ENCODE measurements at places on chromosomes 2 and 18.

- no peak for DNase-seq
These were observed 1.6 kb upstream of the ATP9B start for GRCh38 chr18:79067611-79068010.

- DNase-seq, result peak; percentile 17
These were observed at the start of gene MATN3 for GRCh38 chr2:20012282-20013125. Gene MATN3, minus strand, starts transcription at chr2:20012668. Its CDS starts 37 bp downstream, at chr2:20012631.

GRCh38 chr2:195732574-195732973, 75.5 kb downstream of the SLC39A10 start:
- DNase-seq, result no peak

DNA sequence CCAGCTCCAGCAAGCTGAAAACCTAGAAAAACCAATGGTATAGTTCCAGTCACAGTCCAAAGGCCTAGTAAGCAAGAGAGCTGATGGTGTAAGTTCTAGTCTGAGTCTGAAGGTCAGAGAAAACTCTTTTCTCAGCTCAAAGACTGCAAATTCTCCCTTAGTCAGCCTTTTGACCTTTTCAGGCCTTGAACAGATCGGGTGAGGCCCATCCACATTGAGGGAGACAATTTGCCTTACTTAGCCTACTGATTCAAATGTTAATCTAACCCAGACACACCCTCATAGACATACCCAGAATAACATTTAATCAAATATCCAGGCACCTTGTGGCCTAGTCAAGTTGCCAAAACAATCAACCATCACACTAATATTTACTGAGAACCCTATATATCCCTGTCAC, 110.8 kb upstream of the KCNJ3 start:
- DNase-seq, result no peak

- DNase-seq, result peak; percentile 55
These were observed 954 bp upstream of the CTDSP1 start for GRCh38 chr2:218398437-218399390.

DNA sequence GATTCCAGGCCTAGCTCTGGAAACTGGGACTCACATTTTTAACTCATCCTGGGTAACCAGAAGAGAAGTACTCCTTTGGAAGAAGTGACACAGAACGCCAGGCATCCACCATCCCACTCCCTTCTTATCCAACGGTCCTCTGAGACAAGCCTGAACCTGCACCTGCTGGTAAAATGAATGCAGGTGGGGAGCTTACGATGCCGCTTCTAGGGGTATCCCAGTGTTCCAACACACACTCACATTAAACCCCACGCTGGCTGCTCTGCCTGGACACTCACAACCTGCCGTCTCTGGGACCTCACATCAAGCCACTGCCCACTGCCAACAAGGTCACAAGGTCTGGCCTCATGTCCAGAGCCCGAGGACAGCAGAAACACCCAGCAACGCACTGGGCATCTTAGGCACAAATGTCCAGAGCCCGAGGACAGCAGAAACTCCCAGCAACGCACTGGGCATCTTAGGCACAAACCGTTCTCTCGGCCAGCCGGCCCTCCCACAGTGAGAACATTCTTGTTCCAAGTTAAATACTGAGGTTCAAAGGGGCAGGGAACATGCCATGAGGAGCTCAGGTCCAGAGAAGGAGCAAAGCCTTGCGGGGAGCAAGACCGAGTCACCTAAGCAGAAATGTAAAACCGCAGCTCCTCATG, 9.9 kb downstream of the SLC66A2 start:
- no peak for DNase-seq

- no peak for DNase-seq
These were observed 246.8 kb upstream of the AGAP1 start for GRCh38 chr2:235247001-235247400.

DNA sequence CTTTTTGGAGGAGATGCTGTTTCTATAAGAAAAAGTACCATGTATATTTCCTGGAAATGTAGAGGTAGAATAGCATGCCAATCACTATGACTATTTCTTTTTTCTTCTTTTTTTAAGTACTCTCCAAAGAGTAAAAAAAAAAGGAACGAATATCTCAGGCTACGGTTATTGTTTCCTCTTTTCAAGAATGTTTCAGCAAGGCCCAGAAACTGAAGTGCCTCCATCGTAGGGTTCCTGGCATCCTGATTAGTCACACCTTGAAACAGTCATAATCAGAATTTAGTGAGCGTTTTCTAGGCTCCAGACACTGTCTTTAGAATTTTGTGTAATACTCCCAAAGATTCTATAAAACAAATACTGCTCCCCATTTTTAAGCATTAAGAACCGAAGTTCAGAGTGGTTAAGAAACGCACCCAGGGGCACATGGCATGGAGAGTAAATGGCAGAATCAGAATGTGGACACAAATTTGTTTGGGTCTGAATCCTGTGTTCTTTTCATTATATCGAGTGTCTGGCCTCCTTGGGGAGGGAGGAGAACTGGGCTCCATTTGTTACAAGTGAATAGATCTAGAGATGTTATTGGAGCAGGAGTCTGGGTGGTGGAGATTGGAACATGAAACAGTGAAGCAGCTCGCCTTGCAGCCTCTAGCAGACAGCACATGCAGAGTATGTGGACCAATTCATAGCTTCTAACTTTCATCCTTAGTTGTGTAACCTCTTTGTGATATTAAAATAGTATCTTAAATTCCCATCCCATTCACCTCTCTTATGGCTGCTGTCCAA, 26.7 kb downstream of the ZEB2 start:
- DNase-seq, result no peak

DNA sequence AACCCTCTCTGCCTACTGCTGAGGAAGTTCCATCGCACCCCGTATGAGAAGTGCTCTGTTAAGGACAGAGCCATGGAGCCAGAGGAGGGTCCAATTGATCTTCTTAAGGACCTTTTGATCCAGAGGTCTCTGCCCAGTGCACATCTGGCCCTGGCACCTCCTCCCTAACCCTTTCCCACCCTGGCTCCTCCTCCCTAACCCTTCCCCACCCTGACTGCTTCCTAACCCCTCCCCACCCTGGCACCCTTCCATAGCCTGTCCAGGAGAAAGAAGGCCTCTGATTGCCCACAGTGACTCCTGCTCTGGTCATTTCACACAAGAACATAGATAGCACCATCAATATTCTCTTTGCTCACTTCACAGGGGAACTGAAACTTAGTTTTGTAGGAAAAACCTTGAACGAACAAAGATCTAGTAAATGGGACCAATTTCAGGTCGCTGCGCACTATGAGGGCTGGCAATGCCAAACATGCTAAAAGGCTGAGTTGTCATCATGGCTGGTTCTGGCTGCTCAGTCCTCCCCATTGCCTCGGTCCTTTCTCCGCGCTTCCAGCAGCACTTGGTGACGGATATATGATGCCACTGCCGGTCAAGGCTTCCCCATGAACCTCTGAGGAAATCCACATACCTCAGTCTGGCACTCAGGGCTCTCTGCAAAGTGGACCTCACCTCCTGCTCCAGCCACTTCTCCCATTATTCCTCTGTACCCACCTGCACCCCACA, 49.2 kb downstream of the PKDCC start:
- DNase-seq, result no peak

GRCh38 chr2:162475661-162476060, 131.7 kb downstream of the GCA start:
- no peak for DNase-seq

GRCh38 chr2:219296142-219296541, 13.1 kb downstream of the PTPRN start:
- no peak for DNase-seq

GRCh38 chr2:49153252-49153651, 1.1 kb downstream of the FSHR start:
- no peak for DNase-seq

- no peak for DNase-seq
These were observed 5.7 kb downstream of the C2orf80 start for GRCh38 chr2:208183972-208184705.

DNA sequence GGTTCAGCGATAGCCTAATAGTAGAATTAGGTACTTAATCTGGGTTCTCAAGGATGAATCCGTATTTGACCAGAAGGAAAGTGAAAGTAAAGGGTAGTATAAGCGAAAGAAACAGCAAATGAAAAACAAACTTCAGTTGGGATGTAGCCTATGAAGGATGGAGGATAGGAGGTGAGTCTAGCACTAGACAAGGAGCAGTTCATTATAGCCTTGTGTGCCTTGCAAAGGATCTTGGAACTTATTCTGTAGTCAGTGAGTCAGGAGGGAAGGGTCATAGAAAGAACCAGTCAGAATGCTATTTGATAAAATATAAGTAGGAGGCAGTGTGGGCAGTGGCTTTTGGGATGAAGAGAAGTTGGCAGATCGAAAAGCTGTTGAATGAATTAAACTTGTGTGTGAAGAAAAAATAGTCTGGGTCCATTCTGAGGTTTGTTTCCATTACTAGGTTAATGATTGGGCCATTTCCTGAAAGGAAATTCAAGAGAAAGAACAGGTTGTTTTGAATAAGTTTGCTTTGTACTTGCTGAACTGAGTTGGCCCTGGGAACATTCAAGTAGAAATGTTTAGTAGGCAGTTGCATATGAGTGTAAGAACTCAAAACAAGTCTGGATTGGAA, 48.5 kb downstream of the ANKRD12 start:
- no peak for DNase-seq

DNA sequence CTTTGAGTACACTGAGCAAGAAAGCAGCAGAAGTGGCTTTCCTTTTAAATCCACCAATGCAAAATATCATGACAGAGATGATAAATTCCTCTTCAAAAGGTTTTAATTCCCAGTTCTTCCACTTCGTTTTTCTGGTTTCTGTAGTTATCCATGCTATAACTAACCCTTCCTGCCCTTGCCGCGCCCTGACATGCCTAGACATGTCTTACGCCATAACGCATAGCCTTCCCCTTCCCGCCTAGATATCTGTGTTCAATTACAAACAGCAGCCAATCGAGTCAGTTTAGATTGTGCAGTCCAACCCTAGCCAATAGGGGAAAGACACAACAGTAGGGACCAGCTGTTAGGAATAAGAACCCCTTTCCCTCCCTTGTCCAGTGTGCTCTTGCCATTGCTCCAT, 16.1 kb downstream of the PRPF40A start:
- DNase-seq, result no peak

DNA sequence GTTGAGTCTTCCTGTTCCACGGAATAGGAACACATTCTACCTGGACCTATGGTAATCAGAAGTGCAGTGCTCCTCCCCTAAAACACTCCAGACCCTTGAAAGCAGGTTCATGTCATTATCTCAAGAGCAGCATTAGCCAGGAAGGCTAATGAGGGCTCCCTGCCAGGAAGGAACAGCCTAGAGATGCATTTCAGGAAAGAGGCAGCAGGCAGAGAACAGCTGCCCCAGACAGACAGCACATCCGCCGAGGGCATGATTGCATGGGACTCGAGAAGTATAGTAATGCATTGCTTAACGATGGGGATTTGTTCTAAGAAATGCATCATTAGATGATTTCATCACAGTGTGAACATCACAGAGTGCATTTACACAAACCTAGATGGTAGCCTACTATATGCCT, 171.5 kb downstream of the ALK start:
- no peak for DNase-seq

DNA sequence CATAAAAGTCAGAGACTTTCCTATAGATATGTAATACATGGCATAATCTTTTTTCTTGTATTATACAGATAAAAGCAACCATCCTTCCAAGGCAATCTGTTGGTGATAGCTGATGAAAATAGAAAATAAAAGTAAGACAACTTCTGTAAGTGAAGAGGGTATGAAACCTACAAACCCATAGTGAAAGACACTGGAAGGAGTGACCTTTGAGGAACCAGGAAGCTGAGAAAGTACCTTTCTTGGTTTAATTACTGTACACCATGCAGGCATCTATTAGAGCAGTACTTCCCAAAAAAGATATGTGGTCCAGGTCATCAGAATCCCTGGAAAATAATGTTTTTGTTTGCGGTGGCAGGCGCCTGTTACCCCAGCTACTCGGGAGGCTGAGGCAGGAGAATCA, 906.6 kb upstream of the KLHL29 start:
- DNase-seq, result no peak

- DNase-seq, result no peak
These were observed 206.8 kb upstream of the STON1 start for GRCh38 chr2:48323146-48323545.

GRCh38 chr2:106080959-106081358, 113.1 kb downstream of the UXS1 start:
- DNase-seq, result no peak

- no peak for DNase-seq
These were observed 42.2 kb downstream of the CHST9 start for GRCh38 chr18:27142891-27143290.

DNA sequence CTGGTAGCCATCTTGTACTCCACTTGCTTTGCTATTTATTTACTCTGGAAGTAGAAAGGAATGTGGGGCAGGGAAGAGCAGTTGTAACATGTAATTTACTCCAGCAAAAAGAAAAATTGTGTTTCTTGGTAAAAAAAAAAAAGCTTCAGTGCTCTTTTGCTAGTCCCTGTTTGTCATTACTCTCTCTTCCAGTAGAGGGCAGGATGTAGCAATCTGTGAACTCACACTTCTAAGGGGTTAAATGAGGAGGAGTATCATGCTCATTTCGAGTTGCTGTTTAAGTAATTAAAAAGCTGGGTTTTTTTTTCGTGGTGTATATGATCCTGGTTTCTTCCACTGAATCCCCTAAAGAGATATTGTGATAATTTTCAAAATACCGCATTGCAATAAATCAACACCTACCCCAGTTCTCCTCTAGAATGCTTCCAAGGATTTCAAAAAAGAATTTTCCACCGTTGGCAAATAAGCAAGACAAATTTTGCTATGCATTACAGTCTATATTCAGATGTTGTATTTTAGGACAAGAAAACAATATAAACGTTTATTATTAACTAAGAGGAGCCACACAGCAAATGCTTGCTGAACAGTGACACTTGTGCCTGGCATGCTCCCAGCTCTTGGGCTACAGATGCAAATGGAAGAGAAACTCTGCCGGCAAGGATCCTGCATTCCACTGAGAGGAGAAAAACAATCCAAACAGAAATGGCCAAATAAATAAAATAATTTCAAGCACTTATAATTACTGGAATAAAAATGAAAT, 261.6 kb downstream of the ASXL3 start:
- DNase-seq, result no peak

GRCh38 chr2:176234940-176235339, 34.3 kb upstream of the MTX2 start:
- DNase-seq, result no peak

DNA sequence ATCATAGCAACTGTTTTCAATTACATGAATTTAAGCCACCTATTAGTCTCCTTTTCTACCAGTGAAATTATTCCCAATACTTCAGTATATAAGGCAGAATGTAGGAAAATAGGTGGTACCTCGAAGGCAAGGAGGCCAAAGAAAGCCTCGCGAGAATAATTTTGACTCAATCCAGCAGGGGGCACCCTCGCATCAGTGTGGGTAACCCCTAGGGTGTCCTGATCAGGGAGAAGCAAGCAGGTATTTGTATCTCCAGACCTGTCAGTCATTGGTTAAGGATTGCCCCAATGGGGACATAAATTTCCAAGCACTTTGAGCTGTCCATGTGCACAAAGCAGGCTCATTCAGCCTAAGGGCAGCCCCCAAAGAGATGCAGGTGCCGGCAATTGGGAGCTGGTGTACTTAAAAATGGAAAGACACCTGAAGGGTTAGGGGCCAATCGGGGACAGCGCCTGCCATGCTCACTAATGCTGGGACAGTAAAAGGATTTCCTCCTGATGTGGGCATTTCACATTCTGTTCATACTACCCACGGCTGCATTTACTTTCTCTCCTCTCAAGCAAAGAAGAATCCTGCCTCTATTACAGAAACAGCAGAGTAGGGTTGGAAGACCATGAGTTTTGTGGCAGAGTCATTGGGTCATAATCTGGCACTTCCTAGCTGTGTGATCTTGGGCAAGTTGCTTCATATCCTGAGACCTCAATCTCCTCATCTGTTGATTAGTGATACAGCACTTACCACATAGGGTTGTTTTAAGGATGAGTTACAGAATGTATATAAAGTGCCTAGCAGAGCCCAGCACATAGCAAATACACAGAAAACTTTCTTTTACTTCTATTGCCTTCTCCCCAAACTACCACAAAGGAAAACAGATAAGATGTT, 136.1 kb downstream of the ICOS start:
- DNase-seq, result peak; percentile 84
